ENCODE measurements at places on chromosomes 7 and 10. TPM values are rescaled to one million over a fixed set of nuclear protein-coding genes. Genes with fewer than 3 reads are reported as not detected.

CLCN1 gene
- total RNA-seq: not detected

MDFIC gene
- total RNA-seq: 40.5 TPM

ATRNL1 gene
- 0.16 TPM for total RNA-seq

CPXM2 gene
- total RNA-seq: 41.5 TPM

CPED1 gene
- total RNA-seq: 36.9 TPM

CFAP43 gene
- 0.16 TPM for total RNA-seq

CYP2C19 gene
- not detected for total RNA-seq

AGR3 gene
- not detected for total RNA-seq

CUZD1 gene
- total RNA-seq: 0.47 TPM

HOXA5 gene
- 10.3 TPM for total RNA-seq

FBXL13 gene
- total RNA-seq: 2.1 TPM

CADPS2 gene
- 11.8 TPM for total RNA-seq

IFIT2 gene
- 9.1 TPM for total RNA-seq

GIMAP8 gene
- total RNA-seq: under 0.01 TPM

TMEM236 gene
- not detected for total RNA-seq

ERVW-1 gene
- total RNA-seq: not detected

ZNF804B gene
- total RNA-seq: not detected

SORBS1 gene
- 0.16 TPM for total RNA-seq

GPRIN2 gene
- not detected for total RNA-seq

OGA gene
- 109 TPM for total RNA-seq

MRLN gene
- total RNA-seq: not detected

RASA4B gene
- total RNA-seq: 3.2 TPM

FXYD4 gene
- not detected for total RNA-seq

COG5 gene
- 19.2 TPM for total RNA-seq

VPS37D gene
- total RNA-seq: 7.5 TPM

CH25H gene
- total RNA-seq: 0.26 TPM

FEZF1 gene
- not detected for total RNA-seq

PDZD7 gene
- total RNA-seq: 2.0 TPM

AS3MT gene
- total RNA-seq: 8.1 TPM

RPEL1 gene
- total RNA-seq: under 0.01 TPM

SFTPA1 gene
- not detected for total RNA-seq

AGK gene
- total RNA-seq: 11.6 TPM

CALHM1 gene
- not detected for total RNA-seq

PVRIG gene
- total RNA-seq: not detected

ZNF722 gene
- total RNA-seq: not detected

AKR1C8 gene
- not detected for total RNA-seq

CYP26C1 gene
- under 0.01 TPM for total RNA-seq

JAKMIP3 gene
- total RNA-seq: 0.16 TPM

ACADSB gene
- 7.1 TPM for total RNA-seq

CNNM1 gene
- under 0.01 TPM for total RNA-seq

PLPP4 gene
- under 0.01 TPM for total RNA-seq

PIK3CG gene
- not detected for total RNA-seq

PSMC2 gene
- 183 TPM for total RNA-seq

ZNF488 gene
- not detected for total RNA-seq

GNG11 gene
- 11.2 TPM for total RNA-seq

ATOH7 gene
- total RNA-seq: not detected

ZNF138 gene
- 2.1 TPM for total RNA-seq

TBXAS1 gene
- 2.1 TPM for total RNA-seq

RAB19 gene
- not detected for total RNA-seq

NEURL1 gene
- 0.17 TPM for total RNA-seq

ZNF777 gene
- total RNA-seq: 3.2 TPM

CTAGE8 gene
- 0.60 TPM for total RNA-seq

FANK1 gene
- 8.5 TPM for total RNA-seq

PON1 gene
- not detected for total RNA-seq

DDC gene
- not detected for total RNA-seq

SVIL gene
- 122 TPM for total RNA-seq

Measured in bronchial smooth muscle cell (primary cell).